ENCODE measurements at places on chromosomes 13 and 19. TPM values are rescaled to one million over a fixed set of nuclear protein-coding genes. Genes with fewer than 3 reads are reported as not detected.

The GJA3 gene
- not detected for total RNA-seq

DNA sequence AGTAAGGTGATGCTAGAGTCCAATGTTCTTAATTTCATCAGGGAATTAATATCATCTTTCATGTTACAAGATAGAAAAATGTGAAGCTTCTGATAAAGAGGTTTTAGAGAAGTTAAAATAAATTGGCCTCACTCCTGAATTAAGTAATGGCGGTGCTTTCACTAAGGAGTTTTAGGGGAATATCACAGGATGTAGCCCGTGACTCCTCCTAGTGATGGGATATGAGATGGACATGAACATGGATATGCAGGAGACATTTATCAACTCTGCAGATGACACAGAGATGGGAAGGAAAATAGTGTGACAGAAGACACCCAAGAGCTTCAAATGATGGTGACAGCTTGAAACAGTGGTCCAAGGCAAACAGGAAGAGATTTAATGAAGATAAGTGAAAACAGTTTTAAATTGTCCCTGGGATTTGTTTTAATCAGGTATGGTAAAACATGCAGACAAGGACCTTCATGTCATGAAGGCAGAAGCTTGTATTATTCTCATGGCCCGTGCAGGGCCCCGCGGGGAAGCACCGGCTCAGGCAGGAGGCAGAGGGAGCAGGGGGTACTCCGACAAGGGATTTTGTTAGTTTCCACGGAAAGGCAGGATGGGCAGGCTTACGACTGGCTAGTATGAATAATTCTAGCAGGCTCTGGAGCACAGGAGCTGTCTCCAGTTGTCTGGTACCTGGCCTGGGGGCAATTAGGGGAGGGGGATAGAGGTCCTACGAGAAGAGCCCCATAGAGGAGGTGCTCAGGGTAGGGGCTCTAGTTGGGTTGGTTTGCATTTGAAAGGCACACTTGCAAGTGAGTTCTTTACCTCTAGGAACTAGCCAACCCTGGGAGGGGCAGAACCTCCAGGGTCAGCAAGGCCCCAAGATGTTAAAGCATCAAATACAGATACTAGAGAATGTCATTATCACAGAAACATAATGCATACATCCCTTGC, 38.7 kb upstream of the FARP1 start:
- no peak overlapping the region for H3K4me3 ChIP-seq
- H3K27me3 ChIP-seq, result no peaks in the 10 kb centered on the region
- DNase-seq, result no peak

- H3K4me3 ChIP-seq, result no peak overlapping the region
- H3K27ac ChIP-seq, result no peak overlapping the region
- H3K36me3 ChIP-seq, result no peaks in the 10 kb centered on the region
- peak; percentile 78 for DNase-seq
Observed at GRCh38 chr19:18349524-18350128, 9.2 kb downstream of the PGPEP1 start.

DNA sequence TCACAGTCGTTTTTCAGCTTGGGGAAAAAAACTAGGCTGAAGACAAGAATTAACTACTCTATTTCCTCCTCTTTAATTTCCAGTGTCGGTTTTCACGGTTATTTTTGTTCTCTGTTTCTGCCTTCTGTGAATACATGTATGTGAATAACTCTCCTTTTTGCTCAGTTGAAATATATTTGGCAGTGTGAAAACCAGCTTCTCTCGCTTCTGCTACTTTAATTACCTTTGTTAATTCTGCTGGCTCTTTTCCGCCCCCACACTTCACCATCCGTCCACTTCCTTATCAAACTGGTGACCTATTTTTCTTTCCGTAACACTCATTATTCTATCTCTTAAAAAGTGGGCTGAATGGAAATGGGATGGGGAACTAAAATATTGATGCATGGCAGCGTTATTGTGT, 126.4 kb downstream of the POU4F1 start:
- DNase-seq, result no peak
- H3K27ac ChIP-seq, result no peak overlapping the region
- no peaks in the 10 kb centered on the region for H3K27me3 ChIP-seq
- no peak overlapping the region for H3K4me3 ChIP-seq
- H3K36me3 ChIP-seq, result no peaks in the 10 kb centered on the region
